ENCODE measurements at places on chromosomes 3 and 15.

- no peak for DNase-seq
Measured at GRCh38 chr3:184157206-184157605, 2.0 kb downstream of the DVL3 start.

DNA sequence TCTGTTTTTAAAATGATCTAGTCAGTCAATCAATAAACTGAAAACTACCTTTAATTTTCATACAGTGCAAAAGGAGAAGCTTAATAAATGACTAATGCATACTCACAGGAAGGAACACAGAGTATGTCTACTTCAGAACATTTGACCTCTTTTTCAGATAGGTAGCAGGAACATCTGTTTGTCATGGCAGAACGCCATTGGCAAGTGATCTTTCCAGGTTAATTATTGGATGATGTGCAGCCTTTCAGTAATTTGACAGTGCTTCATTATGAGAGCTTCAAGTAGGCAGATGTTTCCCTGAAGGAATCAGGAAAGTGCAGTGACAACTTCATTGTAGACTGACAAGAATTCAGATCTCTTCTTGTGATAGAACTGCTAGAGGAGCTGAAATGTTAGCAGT, 325.0 kb downstream of the OTOL1 start:
- DNase-seq, result no peak

DNA sequence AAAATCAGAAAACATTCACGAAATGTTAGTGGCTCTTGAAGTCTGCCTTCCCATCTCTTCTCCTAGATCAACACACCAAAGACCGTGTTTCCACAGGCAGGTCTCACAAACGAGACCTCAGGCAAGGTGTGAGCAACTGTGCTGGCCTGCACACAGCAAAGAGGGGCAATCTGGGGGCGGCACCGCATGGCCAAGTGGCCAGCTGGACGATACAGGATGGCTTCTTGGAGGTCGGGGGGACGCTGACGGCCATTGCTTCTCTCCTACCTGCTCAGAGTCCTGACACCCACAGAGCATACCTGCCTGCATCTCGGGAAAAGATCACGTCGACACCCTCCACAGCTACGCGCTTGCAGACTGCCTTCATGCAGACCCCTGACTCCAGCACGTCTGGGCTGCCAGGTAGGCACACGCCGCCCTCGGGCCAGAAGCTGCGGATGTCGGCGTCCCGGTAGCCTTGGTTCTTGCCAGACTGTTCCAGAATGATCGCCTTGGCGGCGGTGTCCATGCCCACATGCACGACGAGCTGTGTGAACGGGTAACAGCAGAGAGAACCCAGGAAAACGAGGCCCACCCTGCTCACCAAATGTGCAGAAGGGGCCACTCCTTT, 38.4 kb downstream of the PGPEP1L start:
- DNase-seq, result no peak

DNA sequence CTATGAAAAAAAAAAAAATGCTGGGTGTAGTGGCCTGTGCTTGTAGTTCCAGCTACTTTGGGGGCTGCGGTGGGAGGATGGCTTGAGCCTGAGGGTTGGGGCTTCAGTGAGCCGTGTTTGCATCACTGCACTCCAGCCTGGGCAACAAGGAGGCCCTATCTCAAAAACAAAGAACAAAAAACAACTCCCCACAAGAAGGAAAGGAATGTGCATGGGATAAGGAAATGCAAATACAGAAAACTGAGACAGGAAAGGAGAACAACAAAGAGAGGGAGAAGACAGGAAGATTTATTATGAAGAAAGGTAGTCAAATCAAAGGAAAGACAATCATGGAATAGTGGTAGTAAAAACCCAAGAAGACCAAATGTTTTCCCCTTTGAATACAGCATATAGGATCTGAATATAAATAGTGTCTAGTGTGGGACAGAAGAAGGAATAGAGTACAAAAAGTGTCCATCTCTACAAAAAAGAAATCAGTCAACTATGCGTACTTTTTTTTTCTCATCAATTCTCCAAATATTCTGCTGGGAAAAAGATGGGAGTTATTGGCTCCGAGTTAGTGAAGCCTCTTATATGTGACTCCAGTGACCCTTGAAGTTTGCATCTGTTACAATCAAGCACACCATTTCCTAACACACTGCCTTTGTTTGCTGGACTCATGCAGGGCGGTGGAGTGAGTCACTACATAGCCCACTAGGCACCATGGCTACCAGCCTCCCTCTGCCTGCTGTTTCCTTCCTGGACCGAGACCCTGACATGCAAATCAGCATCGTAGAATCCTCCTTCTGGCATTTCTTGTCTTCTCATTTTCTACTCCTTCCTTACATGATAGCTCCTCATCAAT, 101.2 kb upstream of the PTX3 start:
- DNase-seq, result no peak

GRCh38 chr3:123376451-123377242, 72.2 kb downstream of the ADCY5 start:
- DNase-seq, result no peak

GRCh38 chr15:53534105-53534839, 225.2 kb downstream of the WDR72 start:
- no peak for DNase-seq

- DNase-seq, result no peak
Measured at GRCh38 chr15:47158573-47158972, 558.7 kb upstream of the SEMA6D start.

Data from activated T-helper 9 cell treated with anti-CD3 and anti-CD28 coated beads, Interleukin-2, amount 50 U/mL, for 16 hours (primary cell).